A549 treated with DMSO at 1 μM for 4 hours (cell line): ENCODE measurements at places on chromosomes 6 and 20. TPM values are rescaled to one million over a fixed set of nuclear protein-coding genes. Genes with fewer than 3 reads are reported as not detected.

Gene SLPI
- total RNA-seq = 9.1 to 13.4 TPM (median 11.7 TPM) in 5 replicates

Gene MATN4
- 0.09 to 0.14 TPM (median 0.13 TPM) in 4 of 5 replicates, not detected in the other for total RNA-seq

Gene CRISP2
- total RNA-seq = not detected in 5 replicates

Gene ACSS1
- 7.1 to 11.4 TPM (median 10.6 TPM) in 5 replicates for total RNA-seq

Gene GSTA3
- not detected in 5 replicates for total RNA-seq

Gene ZSCAN16
- 4.0 to 4.8 TPM (median 4.2 TPM) in 5 replicates for total RNA-seq

Gene RHAG
- total RNA-seq = 0.05 to 0.07 TPM in 2 of 5 replicates, not detected in the others

Gene HTR1B
- 0.03 to 0.07 TPM in 2 of 5 replicates, not detected in the others for total RNA-seq

Gene FOXA2
- 14.3 to 19.5 TPM (median 17.5 TPM) in 5 replicates for total RNA-seq

Gene OPRM1
- total RNA-seq = not detected in 5 replicates

Gene PBOV1
- not detected in 5 replicates for total RNA-seq

Gene CTCFL
- not detected in 5 replicates for total RNA-seq

Gene HSPA1A
- 134 to 436 TPM (median 349 TPM) in 5 replicates for total RNA-seq

Gene TRMT11
- total RNA-seq = 10.6 to 15.2 TPM (median 13.9 TPM) in 5 replicates

Gene PDYN
- total RNA-seq = not detected in 5 replicates

Gene EYA2
- 2.2 to 3.7 TPM (median 3.0 TPM) in 5 replicates for total RNA-seq

Gene KCNK16
- not detected in 5 replicates for total RNA-seq

Gene PACRG
- 0.12 TPM in 1 of 5 replicates, not detected in the others for total RNA-seq

Gene FOXP4
- 16.1 to 27.0 TPM (median 21.8 TPM) in 5 replicates for total RNA-seq

Gene PLG
- not detected in 5 replicates for total RNA-seq

Gene ADGRF5
- total RNA-seq = not detected in 5 replicates

Gene C20orf144
- 0.05 to 0.15 TPM (median 0.10 TPM) in 3 of 5 replicates, not detected in the others for total RNA-seq

Gene MYLK2
- total RNA-seq = 0.44 to 0.88 TPM (median 0.60 TPM) in 5 replicates

Gene EBF4
- total RNA-seq = 1.8 to 3.5 TPM (median 2.6 TPM) in 5 replicates

Gene SALL4
- total RNA-seq = 1.3 to 2.2 TPM (median 1.6 TPM) in 5 replicates

Gene CST5
- not detected in 5 replicates for total RNA-seq

Gene DDX27
- total RNA-seq = 59.5 to 66.7 TPM (median 64.1 TPM) in 5 replicates

Gene SMPDL3A
- 1.8 to 3.4 TPM (median 2.6 TPM) in 5 replicates for total RNA-seq
